Activated CD4-positive, alpha-beta memory T cell treated with anti-CD3 and anti-CD28 coated beads, Interleukin-2, amount 10 ng/mL, durations not matched to agents 7 days and 5 days (primary cell): ENCODE measurements at places on chromosomes 7 and 10. TPM values are rescaled to one million over a fixed set of nuclear protein-coding genes. Genes with fewer than 3 reads are reported as not detected.

The STX1A gene
- total RNA-seq: 30.7 TPM

The MUC3A gene
- not detected for total RNA-seq

- no peak for DNase-seq
These were observed 22.1 kb upstream of the NPVF start for GRCh38 chr7:25250386-25250785.

- DNase-seq: peak; percentile 23
These were observed 1.0 kb downstream of the OSBPL3 start for GRCh38 chr7:24978843-24979469.

DNA sequence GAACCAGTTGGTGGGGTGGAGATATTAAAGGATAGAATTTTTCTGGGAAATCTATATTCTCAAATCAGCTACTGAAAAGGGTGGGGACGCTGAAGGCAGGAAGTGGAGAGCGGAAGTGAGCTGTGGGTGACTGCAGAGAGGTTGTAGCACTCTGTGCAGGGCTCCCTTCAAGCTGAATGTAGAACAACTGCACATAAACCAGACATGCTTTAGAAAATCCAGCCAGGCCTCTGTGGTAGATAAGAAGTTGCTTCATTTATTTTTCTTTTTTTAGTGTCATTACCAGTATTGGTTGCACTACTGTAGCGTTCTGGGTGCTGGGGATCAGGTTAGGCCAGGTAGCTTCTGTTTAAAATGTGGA lies 127.8 kb downstream of the CELF2 start:
- peak; percentile 82 for DNase-seq

GRCh38 chr7:151126491-151127137 lies 40.3 kb downstream of the AGAP3 start:
- DNase-seq: no peak
